ENCODE measurements at places on chromosomes 11 and 22. TPM values are rescaled to one million over a fixed set of nuclear protein-coding genes. Genes with fewer than 3 reads are reported as not detected.

GRCh38 chr22:44025171-44026065 is 1.3 kb downstream of the PARVB start:
- DNase-seq = no peak

The ZNF214 gene
- 0.67 TPM for total RNA-seq

DNA sequence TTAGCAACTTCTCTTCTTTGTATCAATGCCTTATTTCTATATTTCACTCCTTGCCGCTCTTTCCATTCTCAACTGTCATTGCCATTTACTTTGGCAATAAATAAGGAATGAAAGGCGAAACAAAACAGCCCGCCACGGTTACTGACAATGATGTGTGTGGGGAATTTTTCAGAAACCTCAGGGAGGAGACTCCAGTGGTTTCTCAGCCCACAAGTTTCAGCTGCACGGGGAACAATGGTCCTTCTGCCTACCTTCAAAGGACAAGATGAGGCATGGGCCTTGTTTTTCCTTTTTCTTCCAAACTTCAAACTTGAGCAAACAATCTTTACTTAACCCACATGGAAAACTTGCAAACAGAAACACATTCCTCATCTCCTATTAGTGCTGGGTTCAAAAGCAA is 409.4 kb downstream of the METTL15 start:
- DNase-seq = no peak

DNA sequence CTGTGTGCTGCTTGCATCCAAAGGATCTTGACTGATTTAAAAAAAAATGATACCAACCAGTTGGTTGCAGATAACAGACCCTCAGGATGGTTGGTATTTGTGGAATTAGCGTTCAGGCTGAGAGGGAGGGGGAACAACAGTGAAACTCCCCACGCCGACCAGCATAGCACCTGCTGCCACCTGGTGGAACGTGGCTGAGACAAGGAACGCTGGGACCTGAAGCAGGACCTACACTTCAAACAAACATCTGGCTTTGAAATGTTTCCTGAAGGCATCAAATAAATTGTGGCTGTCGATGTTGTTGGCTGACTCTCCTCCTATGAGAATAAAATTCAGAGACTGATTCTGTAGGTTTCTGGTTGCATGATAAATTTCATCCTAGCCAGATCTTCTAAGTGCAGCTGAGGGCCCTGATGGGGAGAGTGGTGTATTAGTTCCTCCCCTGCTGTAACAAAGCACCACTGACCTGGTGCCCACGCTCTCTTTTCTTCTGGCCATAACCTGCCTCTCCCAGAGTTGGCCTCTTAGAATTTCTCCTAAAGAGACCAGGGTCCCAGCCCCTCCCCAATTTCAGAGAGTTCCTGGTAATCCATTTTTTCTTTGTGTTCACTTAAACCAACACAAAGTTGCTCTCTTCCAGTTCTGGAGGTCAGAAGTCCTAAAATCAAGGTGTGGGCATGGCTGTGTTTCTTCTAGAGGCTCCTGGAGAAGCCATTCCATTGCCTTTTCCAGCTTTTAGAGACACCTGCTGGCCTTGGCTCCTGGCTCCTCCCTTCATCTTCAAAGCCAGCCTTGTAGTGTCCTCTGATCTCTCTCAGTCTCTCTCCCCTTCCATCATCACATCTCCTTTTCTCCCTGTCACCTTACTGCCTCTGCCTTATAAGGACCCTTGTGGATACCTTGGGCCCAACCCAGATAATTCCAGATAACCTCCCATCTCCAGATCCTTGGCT is 17.3 kb downstream of the APOL2 start:
- DNase-seq = no peak

The KRTAP5-9 gene
- total RNA-seq = not detected

DNA sequence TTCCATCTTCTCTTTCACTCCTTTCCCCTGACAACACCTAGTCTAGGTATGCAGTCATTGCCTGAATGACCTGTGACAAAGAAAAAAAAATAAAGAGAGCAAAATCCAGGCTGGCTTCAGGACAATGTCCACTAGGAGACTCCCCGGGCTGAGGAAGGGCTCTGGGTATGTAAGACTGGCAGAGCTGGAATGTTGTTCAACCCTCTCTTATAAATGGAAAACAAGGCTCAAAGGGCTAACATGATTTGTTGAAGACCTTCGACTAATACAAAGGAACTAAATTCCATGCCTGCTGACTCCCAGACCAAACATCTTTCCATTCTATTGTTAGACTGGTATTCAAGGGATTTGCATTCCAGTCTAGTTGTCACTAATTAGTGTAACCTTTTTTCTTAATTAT is 122.2 kb downstream of the ARL14EP start:
- DNase-seq = no peak

DNA sequence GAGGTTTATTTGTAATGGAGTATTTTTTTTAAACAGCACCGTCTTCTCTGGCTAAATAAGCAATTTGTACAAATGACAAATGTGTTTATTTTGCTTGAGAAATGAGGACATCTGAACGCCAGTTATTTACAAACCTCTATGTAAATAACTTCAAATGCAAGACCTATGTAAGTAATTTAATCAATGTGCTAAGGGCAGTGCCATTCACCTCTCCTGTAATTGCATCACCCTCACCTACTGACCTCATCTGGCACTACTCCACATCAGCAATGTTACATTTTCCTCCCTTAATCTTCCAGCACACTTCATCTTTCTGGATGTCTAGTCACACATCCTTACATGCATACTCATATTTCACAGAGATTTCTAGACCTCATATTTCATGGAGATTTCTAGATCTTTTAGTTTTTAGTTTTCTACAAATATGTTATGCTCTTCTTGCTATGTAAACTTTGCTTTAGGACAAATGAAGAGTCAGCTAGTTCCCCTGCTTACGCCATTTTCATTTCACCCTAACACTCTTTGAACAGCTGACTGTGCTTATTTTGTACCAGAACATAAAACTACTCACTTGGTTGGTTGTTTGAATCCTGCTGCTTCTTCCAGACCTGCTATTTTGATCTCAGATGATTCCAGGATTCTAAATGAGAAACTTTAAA is 238.6 kb downstream of the GRM5 start:
- DNase-seq = no peak

The C11orf97 gene
- total RNA-seq = not detected

Measured in cardiac septum (tissue), 1 donor.